Left forelimb (tissue), 1 donor: ENCODE measurements at places on chromosomes 6 and 20.

GRCh38 chr20:24863356-24863755 lies 85.7 kb upstream of the CST7 start:
- DNase-seq: no peak

GRCh38 chr6:158069800-158070195 lies 88.1 kb downstream of the SYNJ2 start:
- DNase-seq: no peak

- DNase-seq: no peak
These were observed 59.7 kb downstream of the GPX5 start for GRCh38 chr6:28585335-28585734.

GRCh38 chr6:165077876-165078275 lies 231.5 kb downstream of the C6orf118 start:
- no peak for DNase-seq

DNA sequence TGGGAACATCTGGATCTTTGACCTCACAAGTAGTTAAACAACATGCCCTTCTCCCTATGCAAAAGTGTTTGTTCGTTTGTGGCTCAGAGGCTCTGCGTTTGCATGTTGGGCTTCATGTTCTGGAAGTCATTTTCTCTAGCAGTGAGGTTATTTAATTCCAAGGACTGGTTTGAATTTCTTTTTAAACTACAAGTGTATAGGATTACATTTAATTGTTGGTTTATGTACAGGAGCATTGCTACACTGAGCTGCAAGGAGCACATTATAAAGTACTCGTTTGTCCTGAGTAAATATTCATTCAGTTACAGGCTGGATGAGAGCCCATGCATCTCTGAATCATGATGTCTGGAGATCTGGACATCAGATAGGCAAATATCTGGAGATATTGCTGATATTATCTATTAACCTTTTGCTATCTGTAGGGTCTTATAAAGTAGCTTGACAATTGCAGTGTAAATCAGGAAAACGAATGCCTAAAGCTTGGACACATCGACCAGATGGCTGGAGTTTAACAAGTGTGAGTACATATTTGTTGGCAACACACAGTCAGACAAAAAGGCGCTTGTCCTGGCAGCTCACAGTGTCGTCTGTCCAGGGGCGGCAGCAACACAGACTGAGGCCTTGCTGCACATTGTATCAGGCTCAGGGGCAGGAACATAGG lies 84.6 kb downstream of the PDE7B start:
- DNase-seq: no peak

- DNase-seq: no peak
These were observed 611.9 kb upstream of the MAP3K7 start for GRCh38 chr6:91198588-91199255.

- DNase-seq: no peak
These were observed 191.6 kb downstream of the ADAT2 start for GRCh38 chr6:143258945-143259344.

DNA sequence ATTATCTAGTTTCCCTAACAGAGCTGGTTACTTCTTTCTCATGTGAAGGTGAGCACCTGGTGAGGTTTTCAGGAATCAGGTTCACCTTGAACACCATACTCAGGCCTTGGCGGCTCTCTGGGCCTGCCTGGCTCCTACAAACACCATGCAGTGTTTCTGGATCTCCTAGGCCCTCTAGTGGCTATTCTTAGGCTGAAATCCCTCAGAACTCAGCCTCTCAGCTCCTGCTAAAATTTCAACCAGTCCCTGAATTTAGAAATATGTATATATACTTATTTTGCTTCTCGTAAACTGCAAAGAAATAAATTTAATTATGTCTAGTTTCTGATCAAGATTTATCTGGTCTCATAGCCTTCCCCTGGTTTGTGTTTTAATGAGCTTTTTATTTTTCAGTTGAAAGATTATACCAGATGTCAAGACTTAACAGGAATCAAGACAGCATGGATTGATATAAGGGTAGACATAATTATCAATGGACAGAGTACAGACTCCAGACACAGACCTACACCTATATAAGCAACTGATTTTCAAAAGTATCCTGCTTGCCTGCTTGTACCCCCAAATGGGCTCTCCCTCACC lies 55.9 kb downstream of the ANKEF1 start:
- no peak for DNase-seq

- no peak for DNase-seq
These were observed 253.8 kb upstream of the PRDM1 start for GRCh38 chr6:105832313-105832761.

- DNase-seq: peak; percentile 73
These were observed 945 bp downstream of the TENT5A start for GRCh38 chr6:81751388-81752083.

GRCh38 chr6:18752278-18753068 lies 365.3 kb downstream of the RNF144B start:
- no peak for DNase-seq

- peak; percentile 71 for DNase-seq
These were observed at the start of gene ANKRD60 for GRCh38 chr20:58228484-58229197. TSS of gene ANKRD60 (minus strand) at chr20:58228653. CDS start at chr20:58228653, 0 bp downstream.

GRCh38 chr6:29651413-29652197 lies 5.3 kb upstream of the MOG start:
- DNase-seq: no peak

DNA sequence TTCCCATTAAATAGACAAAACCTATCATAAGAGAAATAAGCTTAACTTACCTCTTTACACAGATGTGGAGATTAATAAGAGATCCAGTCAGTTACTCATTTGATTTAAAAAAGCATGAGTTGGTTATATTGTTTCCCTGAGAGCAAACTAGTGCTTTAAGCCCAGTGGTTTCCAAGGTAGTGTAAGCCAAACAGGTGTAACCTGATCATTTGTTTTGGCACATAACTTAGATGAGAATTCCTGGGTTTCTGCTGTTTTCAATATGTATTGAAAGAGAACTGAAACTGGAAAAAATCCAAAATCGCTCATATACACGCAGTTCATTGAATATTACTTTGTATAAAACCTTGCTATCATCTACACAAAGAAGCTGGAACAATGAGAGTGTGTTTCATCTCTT lies 30.5 kb upstream of the SMIM8 start:
- DNase-seq: no peak

- no peak for DNase-seq
These were observed 5.9 kb downstream of the CD2AP start for GRCh38 chr6:47483516-47483852.

- no peak for DNase-seq
These were observed 26.3 kb downstream of the SLC13A3 start for GRCh38 chr20:46624946-46625345.
